MM.1S (cell line): ENCODE measurements at places on chromosomes 6 and 20.

DNA sequence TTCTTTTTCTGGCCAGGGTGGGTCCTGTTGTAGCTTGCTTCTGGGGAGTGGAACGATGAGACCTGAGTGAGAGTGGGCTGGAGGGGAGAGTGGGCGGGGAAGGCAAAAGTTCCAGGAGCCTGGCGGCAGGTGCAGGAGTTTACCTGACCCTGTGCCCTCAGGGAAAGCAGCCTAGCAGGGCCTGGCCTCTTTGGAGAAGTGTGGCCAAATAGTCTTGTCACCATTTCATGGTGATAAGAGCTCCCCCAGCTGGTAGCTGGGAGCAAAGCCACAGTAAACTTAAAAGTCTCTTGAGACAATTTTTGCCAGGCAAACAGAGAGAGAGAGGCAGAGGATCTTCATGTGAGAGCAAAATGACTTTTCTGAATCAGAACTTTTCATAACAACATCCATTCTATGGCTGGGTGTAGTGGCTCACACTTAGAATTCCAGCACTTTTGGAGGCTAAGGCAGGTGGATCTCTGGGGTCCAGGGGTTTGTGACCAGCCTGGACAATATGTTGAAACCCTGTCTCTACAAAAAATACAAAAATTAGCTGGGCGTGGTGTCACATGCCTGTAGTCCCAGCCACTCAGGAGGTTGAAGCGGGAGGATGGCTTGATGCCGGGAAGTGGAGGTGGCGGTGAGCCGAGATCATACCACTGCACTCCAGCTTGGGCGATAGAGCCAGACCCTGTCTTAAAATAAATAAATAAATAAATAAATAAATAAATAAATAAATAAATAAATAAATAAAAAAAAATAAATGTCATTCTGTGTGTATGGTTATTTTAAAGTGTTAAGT lies 161.8 kb upstream of the SCGN start:
- peak overlapping the region; percentile 35; the same call in 1 of the 2 replicates for H3K27ac ChIP-seq
- H3K27me3 ChIP-seq: no peaks in the 10 kb centered on the region
- DNase-seq: peak; percentile 89
- peaks cover 3% of the 10 kb centered on the region; the same call in 1 of the 2 replicates for H3K36me3 ChIP-seq
- peaks cover 7% of the 10 kb centered on the region for H3K4me1 ChIP-seq

- H3K27ac ChIP-seq: no peak overlapping the region
- no peaks in the 10 kb centered on the region for H3K36me3 ChIP-seq
- no peak overlapping the region for H3K4me3 ChIP-seq
- peaks cover 9% of the 10 kb centered on the region; the same call in 1 of the 2 replicates for H3K4me1 ChIP-seq
These were observed 223.3 kb downstream of the BMP7 start for GRCh38 chr20:57043091-57043490.

GRCh38 chr6:117481926-117482239 lies 591 bp upstream of the DCBLD1 start:
- peaks cover 40% of the 10 kb centered on the region for H3K4me1 ChIP-seq
- peak; percentile 38 for DNase-seq
- H3K36me3 ChIP-seq: no peaks in the 10 kb centered on the region

GRCh38 chr20:62087227-62087626 lies 21.5 kb upstream of the TAF4 start:
- no peaks in the 10 kb centered on the region for H3K36me3 ChIP-seq
- no peak overlapping the region for H3K27ac ChIP-seq
- H3K4me3 ChIP-seq: no peak overlapping the region
- H3K27me3 ChIP-seq: peaks cover 76% of the 10 kb centered on the region
- DNase-seq: no peak
